ENCODE measurements at places on chromosomes 6 and 20.

GRCh38 chr6:118896339-118897136 lies 2.6 kb downstream of the ASF1A start:
- no peak for DNase-seq

GRCh38 chr6:74654296-74654695 lies 551.6 kb downstream of the COL12A1 start:
- no peak for DNase-seq

DNA sequence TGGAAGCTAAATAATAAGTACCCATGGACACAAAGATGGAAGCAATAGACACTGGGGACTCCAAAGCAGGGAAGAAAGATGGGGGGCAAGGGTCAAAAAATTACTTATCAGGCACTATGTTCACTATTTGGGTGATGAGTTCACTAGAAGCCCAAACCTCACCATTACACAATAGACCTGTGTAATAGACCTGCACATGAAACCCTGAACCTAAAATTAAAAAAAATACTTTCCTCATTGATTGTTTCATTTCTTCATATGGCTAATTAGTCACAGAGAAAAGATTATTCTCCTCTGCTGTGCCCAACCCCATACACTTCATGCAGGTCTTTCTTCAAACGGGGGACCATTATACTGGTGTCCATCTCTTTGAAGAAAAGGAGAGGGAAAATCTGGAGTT lies 213.0 kb upstream of the DTNBP1 start:
- DNase-seq: no peak

DNA sequence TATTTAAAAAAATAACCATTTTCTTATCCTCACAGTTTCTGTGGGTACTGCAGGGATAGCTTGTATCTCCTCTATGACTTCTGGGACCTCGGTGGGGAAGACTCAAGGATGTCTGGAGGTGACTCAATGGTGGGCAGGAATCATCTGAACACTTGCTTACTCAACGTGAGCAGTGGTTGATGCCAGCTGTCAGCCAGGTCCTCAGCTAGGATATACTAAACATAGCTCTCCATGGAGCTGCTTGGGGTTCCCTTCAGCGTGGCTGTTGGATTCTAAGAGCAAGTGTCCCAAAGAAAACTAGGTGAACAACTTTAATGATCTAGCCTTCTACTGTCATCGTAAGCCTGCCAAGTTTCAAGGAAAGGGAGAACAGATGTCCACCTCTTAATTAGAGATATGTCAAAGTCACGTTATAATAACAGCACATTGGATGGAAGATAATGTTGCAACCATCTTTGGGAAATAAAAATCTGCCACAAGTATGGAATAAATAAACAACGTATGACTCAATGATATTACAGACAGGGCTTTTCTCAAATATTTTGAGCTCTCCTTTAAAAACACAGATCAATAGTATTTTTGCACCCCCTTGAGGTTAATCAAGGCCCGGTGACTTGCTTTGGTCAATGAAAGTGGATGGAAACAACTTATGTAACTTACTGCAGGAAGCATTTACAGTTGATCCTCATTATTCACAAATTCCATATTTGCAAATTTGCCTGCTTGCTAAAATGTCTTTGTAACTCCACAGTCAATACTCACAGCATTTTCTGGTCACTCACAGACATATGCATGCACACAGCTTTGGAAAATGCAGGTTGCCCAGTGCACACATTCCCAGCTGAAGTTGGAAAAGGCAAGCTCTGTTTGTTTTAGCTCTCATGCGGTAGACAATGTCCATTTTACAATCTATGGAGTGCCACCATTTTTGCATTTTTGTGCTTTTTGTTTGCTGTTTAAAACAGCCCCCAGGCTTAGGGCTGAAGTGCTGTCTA lies 6.6 kb upstream of the HEBP2 start:
- no peak for DNase-seq

- DNase-seq: peak; percentile 86
These were observed 362.0 kb downstream of the CENPW start for GRCh38 chr6:126701676-126702560.

- no peak for DNase-seq
These were observed 3.3 kb downstream of the NPBWR2 start for GRCh38 chr20:64103871-64104666.

DNA sequence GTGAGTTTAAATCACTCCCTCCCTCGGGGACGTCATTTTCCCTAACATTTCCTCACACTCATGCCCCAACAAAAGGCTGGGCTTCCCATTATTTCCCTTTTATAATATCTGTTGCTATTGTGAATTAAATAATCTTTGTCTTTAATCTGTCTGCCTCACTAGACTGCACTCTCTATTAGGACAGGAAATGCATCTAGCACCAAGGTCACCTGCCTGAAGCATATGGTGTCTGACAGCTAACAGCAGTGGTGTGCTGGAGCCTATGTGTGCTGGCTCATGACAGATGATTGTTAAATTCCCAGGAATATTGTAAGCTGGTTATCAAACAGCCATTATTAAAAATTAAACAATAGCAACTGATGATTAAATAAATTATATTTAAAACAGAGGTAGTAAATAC lies 237.0 kb upstream of the CEP162 start:
- no peak for DNase-seq

DNA sequence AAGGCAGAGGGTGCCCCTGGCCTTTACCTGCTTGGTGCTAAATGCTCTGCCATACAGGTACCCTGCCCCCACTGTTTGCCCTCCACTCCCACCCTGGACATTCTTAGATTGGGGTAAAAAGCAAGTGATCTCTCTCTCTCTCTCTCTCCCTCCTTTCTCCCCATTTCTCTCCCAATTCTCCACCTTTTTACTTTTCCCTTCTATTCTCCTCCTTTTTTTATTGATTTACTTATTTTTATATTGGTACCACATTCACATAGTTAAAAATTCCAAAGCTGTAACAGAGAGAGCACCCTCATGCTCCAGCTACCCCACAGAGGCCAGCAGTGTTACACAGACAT lies 37.7 kb upstream of the ID1 start:
- no peak for DNase-seq

DNA sequence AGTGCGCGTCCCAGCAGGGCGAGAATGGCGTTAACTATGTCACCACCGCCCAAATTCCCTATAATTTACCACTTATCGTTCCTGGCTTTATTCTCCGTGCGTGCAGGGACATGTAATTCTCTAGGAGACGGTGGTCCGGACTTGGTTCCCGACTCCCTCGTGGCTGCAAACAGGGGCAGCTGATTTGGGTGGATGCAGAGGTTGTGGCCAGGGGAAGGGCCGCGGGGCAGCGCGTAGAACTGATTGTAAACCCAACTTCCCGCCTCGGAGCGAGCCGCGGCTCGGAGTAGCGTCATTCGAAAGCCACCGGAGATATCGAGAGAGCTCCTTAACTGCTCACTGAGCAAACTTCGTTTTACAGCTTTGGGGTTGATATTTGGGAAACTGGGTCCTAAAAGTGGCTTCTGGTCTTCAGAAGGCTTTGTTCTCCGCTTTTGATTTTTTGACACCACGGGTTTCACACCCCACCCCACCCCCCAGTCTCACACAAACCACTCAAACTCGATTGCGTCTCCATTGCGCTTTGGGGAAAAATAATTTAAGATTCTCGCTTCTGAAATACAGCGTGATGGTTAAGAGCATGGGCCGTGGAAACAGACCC lies 17.5 kb upstream of the ZSCAN9 start:
- DNase-seq: peak; percentile 48

- DNase-seq: peak; percentile 93
These were observed 109.9 kb upstream of the FOXC1 start for GRCh38 chr6:1499777-1500176.

DNA sequence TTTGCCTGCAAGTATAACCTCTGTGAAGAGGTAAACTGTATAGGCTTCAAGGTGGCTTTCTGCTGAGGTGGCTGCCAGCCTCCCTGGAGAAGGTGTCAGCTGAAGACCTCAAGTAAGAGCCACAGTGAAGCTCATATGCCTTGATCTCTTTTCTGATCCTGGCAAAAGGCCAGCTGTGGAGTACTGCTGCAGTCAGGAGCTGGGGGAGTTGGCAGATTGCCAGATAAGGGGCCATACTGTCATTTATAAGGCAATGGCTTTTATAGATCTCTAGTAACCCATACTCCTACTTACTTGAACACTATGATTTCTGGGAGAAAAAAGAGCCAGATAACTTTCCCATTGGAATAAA lies 8.8 kb upstream of the CEP85L start:
- DNase-seq: peak; percentile 79

- no peak for DNase-seq
These were observed 1.7 kb downstream of the RSPO3 start for GRCh38 chr6:127120023-127120786.

- no peak for DNase-seq
These were observed 38.0 kb downstream of the ELOVL2 start for GRCh38 chr6:11006061-11006460.

DNA sequence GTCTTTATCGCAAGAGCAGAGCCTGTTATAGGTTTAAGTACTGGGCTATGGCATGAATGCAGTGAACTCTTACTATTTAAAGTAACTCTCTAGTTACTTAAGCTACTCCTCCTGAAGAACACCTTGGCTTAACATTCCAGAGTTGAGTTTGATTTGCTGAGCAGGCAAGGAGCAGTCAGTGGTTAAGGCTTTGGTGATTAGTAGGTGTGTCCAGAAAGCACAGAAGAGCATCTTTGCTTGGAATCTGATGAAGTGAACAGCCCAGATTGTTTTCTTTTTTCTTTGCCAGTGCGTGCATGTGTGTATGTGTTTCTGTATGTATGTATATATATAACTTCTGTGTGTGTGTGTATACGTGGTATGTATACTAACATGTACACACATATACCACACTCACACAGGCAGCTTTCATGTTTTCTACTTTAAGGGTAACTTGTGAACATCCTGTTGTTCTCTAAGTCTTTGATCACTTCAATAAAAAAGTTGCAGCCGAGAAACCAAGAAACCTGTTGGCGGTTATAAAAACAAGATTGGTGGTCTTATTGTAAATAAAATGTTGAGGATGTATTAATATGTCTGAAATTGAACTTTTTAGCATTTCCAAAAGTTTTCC lies 56.2 kb upstream of the TULP4 start:
- DNase-seq: no peak

DNA sequence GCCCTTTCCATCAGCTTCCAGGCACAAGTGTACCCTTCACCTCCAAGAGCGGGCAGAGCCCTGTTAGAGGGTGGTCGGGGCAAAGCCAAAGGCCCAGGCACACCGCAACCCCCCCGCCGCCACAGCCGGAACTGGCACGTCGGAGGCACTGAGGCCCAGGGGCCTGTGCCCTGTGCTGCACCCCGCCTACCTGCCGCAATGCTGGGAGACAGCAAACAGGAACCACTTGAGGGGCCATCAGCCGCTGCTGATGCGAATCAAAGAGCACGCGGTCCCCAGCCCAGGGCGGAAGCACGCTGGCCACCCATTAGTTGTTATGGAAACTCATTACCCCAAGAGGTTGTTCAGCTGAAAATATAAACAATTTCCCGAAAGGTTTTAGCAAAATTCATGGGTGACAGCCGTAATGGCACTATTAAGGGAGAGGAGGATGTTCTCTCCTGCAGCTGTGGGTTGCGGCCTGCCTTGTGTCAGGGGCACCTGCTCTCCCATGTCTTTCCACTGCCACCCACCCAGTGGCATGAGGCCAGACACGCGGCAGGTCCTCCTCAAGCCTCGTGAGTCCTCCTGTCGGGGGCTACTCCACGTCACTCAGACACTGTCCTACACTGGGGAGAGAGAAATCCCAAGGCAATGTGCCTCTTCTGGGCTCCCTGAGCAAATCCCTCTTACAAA lies 65.3 kb downstream of the EDN3 start:
- DNase-seq: peak; percentile 76

GRCh38 chr6:88449770-88450169 lies 283.6 kb upstream of the CNR1 start:
- DNase-seq: no peak

GRCh38 chr6:7241160-7241559 lies 71.8 kb downstream of the SSR1 start:
- no peak for DNase-seq

GRCh38 chr6:69887714-69888345 lies 21.5 kb downstream of the COL19A1 start:
- DNase-seq: no peak

DNA sequence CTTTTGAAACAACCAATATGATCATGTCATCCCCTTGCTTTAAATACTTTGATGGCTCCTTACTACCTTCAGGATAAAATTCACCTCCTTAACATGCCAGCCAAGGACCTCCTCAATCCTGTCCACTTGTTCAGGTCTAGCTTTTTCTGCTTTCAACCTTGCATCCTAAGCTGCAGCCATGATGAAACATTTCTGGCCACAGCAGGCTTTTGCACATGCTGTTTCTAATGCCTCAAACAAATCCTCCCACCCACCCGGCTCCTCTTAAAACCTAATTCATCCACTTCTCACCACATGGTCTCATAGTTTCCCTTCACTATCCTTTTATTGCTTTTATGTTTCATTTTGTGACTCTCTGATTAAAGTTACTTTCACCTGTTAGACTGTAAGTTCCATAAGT lies 124.6 kb downstream of the MYB start:
- DNase-seq: no peak

- DNase-seq: no peak
These were observed 52.1 kb upstream of the PKIB start for GRCh38 chr6:122558080-122558479.

DNA sequence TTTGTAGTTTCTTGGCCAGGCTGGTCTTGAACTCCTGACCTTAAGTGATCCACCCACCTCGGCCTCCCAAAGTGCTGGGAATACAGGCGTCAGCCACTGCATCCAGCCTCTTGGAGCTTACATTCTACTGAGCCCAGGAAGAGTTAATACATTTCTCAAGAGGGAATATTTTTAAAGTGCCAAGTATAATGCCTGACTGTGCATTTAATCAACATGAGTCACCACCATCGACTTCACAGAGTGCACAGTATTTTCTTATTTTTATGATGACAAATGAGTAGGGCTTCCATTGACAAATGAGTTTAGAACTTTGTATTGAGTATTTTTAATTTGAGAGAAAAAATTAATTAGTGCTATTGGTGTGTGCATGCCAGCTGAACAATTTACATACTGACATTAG lies 72.2 kb downstream of the SASH1 start:
- no peak for DNase-seq

GRCh38 chr20:41001497-41001896 lies 27.1 kb upstream of the TOP1 start:
- no peak for DNase-seq

GRCh38 chr6:109447878-109448555 lies 7.5 kb downstream of the SMPD2 start:
- DNase-seq: no peak

DNA sequence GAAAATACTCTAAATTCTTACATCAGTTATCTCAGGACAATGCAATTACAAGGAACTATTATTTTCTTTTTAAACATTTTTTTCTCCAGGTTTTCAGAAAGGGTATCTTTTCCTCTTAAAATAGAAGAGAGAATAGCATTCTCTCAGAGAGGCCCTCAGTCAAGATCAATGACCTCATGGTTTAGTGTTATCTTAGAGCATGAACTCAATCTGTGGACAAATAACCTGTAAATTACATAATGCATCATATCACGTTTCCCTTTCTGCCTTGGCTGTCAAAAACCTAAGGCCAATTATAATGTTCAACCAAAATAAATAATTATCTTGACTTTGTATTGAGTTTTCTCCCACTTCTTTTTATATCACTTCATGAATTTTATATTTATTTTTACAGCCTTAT lies 202.2 kb downstream of the SLC24A3 start:
- DNase-seq: no peak

- DNase-seq: no peak
These were observed 21.5 kb downstream of the ASIP start for GRCh38 chr20:34262488-34263288.
